Mesothelial cell of epicardium (in vitro differentiated cells): ENCODE measurements at places on chromosomes 1 and 21. TPM values are rescaled to one million over a fixed set of nuclear protein-coding genes. Genes with fewer than 3 reads are reported as not detected.

Gene KRTAP11-1
- total RNA-seq: not detected in 3 replicates

DNA sequence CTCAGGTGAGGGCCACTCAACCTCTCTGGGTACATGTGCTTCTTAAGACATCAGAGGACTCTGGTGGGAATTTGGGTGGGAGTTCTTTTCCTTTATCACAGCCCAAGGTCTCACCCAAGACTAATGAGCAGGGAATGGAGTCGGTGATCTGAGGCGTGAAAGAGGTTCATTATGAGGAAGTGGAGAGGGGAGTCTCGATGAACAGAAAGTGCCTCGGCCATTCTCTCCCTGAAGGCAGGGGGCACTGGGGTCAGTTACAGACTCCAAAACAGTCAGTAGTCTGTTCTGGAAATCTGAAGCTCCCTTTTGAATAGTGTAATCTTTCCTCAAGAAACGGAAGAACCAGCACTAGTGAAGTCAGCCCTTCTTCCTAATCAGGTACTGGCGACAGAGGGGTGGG, 36.2 kb downstream of the HSD3B2 start:
- H3K27ac ChIP-seq: no peak overlapping the region
- H3K36me3 ChIP-seq: no peaks in the 10 kb centered on the region
- DNase-seq: no peak
- no peaks in the 10 kb centered on the region for H3K4me1 ChIP-seq
- peaks cover 2% of the 10 kb centered on the region for H3K27me3 ChIP-seq

DNA sequence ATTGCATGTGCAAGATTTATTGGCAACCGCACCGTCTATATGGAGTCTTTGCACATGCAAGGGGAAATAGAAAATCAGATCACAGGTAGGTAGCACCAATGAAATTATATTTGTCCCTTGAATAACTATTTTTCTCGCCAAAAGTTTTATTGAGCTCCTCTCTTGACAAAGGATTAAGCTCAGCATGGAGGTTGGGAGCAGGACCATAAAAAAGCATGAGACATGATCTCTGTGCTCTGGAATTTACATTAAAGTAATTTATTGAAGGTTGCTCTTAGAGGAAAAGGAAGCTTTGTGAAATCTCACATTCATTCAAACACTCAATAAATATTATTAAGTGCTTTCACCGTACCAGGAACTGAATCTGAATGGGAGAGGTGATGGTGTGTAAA, 66.0 kb upstream of the UBE2U start:
- H3K36me3 ChIP-seq: peaks cover 45% of the 10 kb centered on the region
- H3K27me3 ChIP-seq: peaks cover 1% of the 10 kb centered on the region
- H3K27ac ChIP-seq: peak overlapping the region; percentile 83
- DNase-seq: no peak
- peaks cover 51% of the 10 kb centered on the region for H3K4me1 ChIP-seq

- H3K27me3 ChIP-seq: no peaks in the 10 kb centered on the region
- no peak for DNase-seq
- peak overlapping the region; percentile 12 for H3K27ac ChIP-seq
- peaks cover 3% of the 10 kb centered on the region for H3K36me3 ChIP-seq
Measured at GRCh38 chr1:113451710-113452109, 61.4 kb downstream of the MAGI3 start.

DNA sequence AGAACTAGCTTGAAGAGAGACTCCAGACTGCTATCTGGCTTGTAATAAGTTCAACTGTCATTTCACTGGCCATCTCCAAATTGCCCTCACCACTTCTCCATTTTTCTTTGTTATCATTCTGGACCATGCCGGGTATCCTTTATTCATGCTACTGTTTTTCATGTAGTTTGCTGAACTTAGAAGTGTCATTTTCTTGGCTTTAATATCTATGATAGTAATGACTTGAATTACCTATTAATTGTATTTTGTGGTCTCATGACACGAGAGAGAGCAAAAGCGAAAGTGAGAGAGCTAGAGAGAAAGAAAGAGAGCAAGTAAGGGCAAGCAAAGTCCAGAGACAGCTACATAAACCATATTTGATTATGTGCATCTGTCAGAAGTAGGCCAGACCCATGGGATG, 184.9 kb upstream of the ATP1B1 start:
- H3K27me3 ChIP-seq: no peaks in the 10 kb centered on the region
- no peaks in the 10 kb centered on the region for H3K36me3 ChIP-seq
- DNase-seq: no peak

- no peaks in the 10 kb centered on the region for H3K27me3 ChIP-seq
- no peak for DNase-seq
- H3K36me3 ChIP-seq: no peaks in the 10 kb centered on the region
- H3K4me1 ChIP-seq: no peaks in the 10 kb centered on the region
Measured at GRCh38 chr1:215923129-215923824, 356.2 kb downstream of the KCTD3 start.

- peaks cover 44% of the 10 kb centered on the region for H3K4me1 ChIP-seq
- DNase-seq: no peak
- peaks cover 56% of the 10 kb centered on the region for H3K27me3 ChIP-seq
- H3K4me3 ChIP-seq: no peak overlapping the region
- H3K36me3 ChIP-seq: no peaks in the 10 kb centered on the region
- H3K27ac ChIP-seq: no peak overlapping the region
Measured at GRCh38 chr1:22347854-22348760, 103.5 kb upstream of the ZBTB40 start.

DNA sequence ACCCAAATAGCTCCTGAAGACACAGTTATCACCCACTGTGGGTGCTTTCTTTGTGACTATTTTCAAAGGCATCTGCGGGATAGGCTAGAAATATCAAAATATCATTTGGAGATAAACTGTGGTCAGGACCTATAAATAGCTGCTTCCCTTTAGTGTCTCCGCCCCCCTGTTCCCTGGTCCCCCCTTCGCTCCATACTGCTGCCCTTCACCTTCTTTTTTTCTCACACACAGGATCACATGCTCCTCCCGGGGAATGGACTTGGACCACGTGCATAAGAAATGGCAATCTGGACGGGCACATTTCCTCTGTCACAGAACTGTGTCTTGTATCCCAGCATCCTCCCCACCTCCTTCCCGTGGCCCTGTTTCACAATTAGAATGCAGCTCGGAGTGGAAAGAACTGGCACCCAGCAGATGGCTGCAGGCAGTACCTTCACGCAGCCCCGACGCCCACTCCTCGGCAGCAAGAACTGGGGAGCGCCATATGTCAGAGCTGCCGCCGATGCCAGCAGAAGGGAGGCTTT, 68.8 kb upstream of the SSX2IP start:
- no peak overlapping the region for H3K4me3 ChIP-seq
- no peaks in the 10 kb centered on the region for H3K27me3 ChIP-seq
- no peak overlapping the region for H3K27ac ChIP-seq
- no peaks in the 10 kb centered on the region for H3K36me3 ChIP-seq
- peaks cover 10% of the 10 kb centered on the region for H3K4me1 ChIP-seq

Gene GBP7
- total RNA-seq: not detected in 3 replicates

DNA sequence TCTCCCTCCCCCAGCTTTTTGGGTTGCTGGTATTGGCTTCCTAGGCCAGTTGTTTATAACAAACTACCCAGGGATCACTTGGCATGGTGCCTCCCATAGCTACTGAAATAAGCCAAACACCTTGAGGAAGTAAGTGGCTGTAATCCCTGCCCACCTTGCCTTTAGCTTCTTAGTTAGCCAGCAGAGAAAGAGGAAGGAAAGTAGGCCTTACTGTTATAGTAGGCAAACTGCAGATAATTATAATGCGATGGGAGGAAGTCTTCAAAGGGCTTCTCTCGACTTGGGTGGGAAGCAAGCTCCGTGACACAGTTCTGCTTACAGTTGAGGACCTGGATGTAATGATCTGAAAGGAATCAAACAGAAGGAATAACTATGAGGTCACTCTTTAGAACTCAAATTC, 8.2 kb downstream of the P3H1 start:
- no peaks in the 10 kb centered on the region for H3K4me1 ChIP-seq
- no peak overlapping the region for H3K27ac ChIP-seq
- no peaks in the 10 kb centered on the region for H3K27me3 ChIP-seq
- H3K4me3 ChIP-seq: no peak overlapping the region
- H3K36me3 ChIP-seq: peaks cover 28% of the 10 kb centered on the region

Gene TTLL7
- total RNA-seq: 12.7 to 13.3 TPM (median 12.7 TPM) in 3 replicates

- H3K27me3 ChIP-seq: no peaks in the 10 kb centered on the region
- no peaks in the 10 kb centered on the region for H3K36me3 ChIP-seq
- DNase-seq: no peak
- no peak overlapping the region for H3K27ac ChIP-seq
- H3K4me1 ChIP-seq: peaks cover 8% of the 10 kb centered on the region
Measured at GRCh38 chr1:228837817-228838716, 102.8 kb downstream of the RHOU start.

GRCh38 chr21:36799869-36800268, 101.0 kb downstream of the SIM2 start:
- peaks cover 22% of the 10 kb centered on the region for H3K36me3 ChIP-seq
- no peaks in the 10 kb centered on the region for H3K27me3 ChIP-seq
- H3K27ac ChIP-seq: no peak overlapping the region
- H3K4me3 ChIP-seq: no peak overlapping the region

DNA sequence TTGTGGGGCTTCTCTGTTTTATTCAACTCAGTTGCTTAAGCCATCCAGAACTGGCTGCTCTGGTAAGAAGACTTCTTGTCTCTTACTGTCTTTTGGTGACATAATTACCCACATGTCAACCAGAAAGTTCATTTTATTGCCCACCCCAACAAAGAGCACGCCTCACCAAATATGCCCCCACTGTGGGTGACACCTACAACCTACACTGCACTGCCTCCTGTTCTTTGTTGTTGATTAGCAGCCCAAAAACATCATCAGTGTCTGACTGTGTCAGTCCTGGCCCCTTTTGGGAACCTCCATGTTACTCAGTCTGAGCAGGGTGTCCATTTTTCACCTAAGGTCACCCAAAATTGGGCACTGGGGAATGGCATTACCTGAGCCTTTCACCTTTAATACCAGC, 49.3 kb downstream of the ZNF678 start:
- no peaks in the 10 kb centered on the region for H3K27me3 ChIP-seq
- no peaks in the 10 kb centered on the region for H3K4me1 ChIP-seq
- H3K27ac ChIP-seq: no peak overlapping the region

DNA sequence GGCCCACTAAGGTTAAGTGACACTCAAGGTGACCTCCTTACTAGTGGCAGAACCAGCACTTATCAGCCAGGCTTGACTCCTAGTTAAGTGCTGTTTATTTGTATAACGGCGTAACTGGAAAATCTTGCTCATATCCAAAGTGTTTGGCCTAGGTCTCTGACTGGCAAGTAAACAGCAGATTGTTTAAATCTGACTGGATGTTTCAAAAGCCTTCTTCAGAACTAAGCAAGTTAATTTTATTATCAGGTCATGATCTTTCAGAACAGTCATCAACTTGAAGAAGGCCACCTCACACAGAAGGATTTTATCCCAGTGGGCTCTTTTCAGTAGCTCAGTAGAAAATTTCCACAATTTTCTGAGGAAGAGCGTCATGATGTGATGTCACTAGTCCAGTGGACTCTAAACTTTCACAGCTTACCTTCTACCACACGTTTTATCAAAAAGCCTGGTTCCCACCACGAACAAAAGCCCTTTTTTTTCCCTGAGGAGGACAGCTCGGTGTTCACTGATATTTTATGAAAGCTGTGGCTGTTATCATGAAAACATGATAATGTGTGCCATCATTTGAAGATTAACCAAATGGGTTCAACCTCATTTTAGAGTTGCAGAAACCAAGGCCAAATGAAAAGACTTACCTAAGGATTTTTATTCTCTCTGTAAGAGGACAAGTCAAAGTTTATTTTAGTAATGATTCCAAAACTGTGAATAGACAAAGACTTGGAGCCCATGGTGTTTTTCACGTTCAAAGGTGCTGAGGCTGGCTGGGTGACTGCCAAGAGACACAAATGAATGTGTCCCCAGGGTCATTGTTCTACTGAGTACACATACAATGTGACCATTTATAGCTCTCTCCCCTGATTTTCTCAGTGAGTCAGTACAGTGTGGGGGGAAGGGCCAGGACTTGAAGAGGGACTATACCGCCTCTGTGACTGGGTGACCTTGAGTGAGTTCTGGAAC, 9.1 kb downstream of the SGIP1 start:
- H3K27me3 ChIP-seq: no peaks in the 10 kb centered on the region
- no peaks in the 10 kb centered on the region for H3K36me3 ChIP-seq
- H3K27ac ChIP-seq: no peak overlapping the region
- DNase-seq: no peak
- H3K4me1 ChIP-seq: peaks cover 32% of the 10 kb centered on the region
- no peak overlapping the region for H3K4me3 ChIP-seq

DNA sequence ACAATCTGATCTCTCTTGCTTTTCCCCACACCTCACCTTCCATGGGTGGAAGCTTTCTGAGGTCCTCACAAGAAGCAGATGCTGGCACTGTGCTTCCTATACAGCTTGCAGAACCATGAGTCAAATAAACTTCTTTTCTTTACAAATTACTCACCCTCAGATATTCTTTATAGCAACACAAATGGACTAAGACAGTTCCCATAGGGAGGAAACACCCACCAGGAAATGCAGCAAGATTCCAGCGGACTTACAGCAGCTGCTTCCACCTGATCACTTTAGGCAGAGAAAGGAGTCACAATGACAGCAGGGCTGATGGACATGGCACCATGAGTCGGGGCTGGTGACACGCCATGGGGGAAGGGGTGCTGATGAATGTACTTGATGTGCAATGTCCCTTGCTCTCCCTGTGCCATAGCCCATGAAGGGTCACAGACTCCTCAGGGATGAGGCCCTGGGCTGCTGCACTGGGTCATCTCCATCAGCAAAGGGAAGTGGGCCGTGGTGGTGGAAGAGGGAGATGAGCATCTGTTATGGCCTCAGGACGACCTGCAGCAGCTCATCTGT, 53.9 kb downstream of the PRSS38 start:
- H3K27me3 ChIP-seq: peaks cover 28% of the 10 kb centered on the region
- no peak overlapping the region for H3K27ac ChIP-seq
- no peak for DNase-seq
- no peaks in the 10 kb centered on the region for H3K4me1 ChIP-seq
- H3K36me3 ChIP-seq: no peaks in the 10 kb centered on the region

GRCh38 chr21:30257773-30258172, 25.0 kb downstream of the KRTAP24-1 start:
- H3K27me3 ChIP-seq: no peaks in the 10 kb centered on the region
- no peaks in the 10 kb centered on the region for H3K36me3 ChIP-seq
- no peak overlapping the region for H3K4me3 ChIP-seq
- no peak overlapping the region for H3K27ac ChIP-seq
- DNase-seq: no peak
- peaks cover 7% of the 10 kb centered on the region for H3K4me1 ChIP-seq

GRCh38 chr1:41357451-41358101, 3.7 kb upstream of the FOXO6 start:
- peaks cover 2% of the 10 kb centered on the region for H3K27me3 ChIP-seq
- peaks cover 49% of the 10 kb centered on the region for H3K4me1 ChIP-seq
- peak; percentile 44 for DNase-seq
- H3K4me3 ChIP-seq: peak overlapping the region; percentile 37
- H3K27ac ChIP-seq: peak overlapping the region; percentile 95
- H3K36me3 ChIP-seq: no peaks in the 10 kb centered on the region

GRCh38 chr1:153801028-153801625, 25.9 kb downstream of the SLC27A3 start:
- peaks cover 7% of the 10 kb centered on the region for H3K36me3 ChIP-seq
- H3K27me3 ChIP-seq: no peaks in the 10 kb centered on the region
- no peak overlapping the region for H3K4me3 ChIP-seq
- H3K4me1 ChIP-seq: no peaks in the 10 kb centered on the region

Gene SPRR5
- not detected in 3 replicates for total RNA-seq

Gene ATAD3A
- 31.8 to 35.4 TPM (median 35.3 TPM) in 3 replicates for total RNA-seq

GRCh38 chr1:159854693-159855192, 7.7 kb downstream of the VSIG8 start:
- H3K27me3 ChIP-seq: peaks cover 4% of the 10 kb centered on the region
- peak overlapping the region; percentile 13 for H3K27ac ChIP-seq
- peak; percentile 78 for DNase-seq
